ENCODE measurements at places on chromosomes 4 and X. TPM values are rescaled to one million over a fixed set of nuclear protein-coding genes. Genes with fewer than 3 reads are reported as not detected.
A peak's percentile ranks its signal among the peaks of the same experiment; 100 is the strongest.

- peak; percentile 44 for DNase-seq
Measured at GRCh38 chrX:154748712-154749339, 2.1 kb downstream of the GAB3 start.

- no peak for DNase-seq
Measured at GRCh38 chrX:126393284-126393683, 159.3 kb downstream of the DCAF12L1 start.

DNA sequence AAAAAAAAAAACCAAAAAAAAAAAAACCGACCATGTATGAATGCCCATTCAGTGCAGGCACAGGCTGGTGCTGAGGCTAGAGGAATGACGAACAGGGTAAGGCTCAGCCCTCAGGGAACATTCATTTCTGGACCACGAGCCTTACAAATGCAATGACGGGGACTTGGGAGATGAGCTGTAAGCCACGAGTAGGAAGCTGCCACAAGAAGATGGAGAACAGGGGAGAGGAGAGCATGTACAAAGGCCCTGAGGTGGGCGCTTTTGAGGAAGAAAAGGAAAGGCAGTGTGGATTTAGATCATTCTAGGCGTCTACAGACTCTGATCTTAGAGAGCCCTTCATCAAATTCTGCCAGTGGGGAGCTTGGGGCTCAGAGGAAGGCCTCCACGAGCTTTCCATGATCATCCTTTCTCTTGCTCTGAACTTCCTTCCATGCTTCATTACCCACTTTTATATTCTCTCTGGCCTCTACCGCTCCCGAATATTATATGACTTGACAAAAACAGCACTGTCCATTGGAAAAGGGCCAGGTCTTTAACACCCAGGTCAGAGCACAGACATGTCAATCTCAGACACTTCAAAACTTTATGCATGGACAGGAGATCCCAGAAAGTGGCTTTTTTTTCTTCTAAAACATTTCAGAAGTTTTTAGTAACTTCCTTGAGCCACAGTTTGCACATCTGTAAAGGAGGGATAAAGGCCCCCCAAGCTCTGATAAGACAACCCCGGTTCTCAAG lies 3.3 kb upstream of the ZNF518B start:
- no peak for DNase-seq

DNA sequence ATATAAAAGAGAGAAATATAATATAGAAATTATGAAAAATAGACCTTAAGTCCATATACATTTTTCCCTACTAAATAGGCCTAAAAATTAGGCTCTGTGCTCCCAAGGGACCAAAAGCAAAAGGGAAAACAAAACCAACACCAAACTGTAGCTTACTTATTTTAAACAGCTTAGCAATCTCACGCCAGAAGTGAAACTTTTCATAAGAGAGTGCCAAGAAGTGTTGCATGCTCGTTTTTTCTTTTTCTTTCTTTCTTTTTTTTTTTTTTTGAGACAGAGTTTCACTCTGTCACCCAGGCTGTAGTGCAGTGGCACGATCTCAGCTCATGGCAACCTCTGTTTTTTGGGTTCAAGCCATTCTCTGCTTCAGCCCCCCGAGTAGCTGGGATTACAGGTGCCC lies 250.4 kb downstream of the TMA16 start:
- DNase-seq, result no peak

DNA sequence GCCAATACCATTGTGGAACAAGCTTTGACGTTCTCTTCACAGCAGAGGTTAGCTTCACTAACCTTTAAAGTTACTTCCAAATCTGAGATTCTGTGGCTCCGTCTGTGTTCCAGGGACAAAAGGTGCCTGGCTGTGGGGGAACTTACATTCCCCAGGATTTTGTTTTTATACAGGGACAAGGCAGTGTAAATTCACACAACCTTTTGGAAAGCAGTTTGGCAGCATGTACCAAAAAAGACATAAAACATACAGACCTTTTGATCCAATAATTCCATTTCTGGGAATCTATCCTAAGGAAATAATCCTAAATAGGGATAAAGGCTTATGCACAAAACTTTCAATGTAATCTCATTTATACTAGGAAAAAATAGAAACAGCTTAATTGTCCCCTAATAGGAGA lies 8.9 kb upstream of the C1QTNF7 start:
- DNase-seq, result no peak

Gene TEX13B
- not detected for polyA plus RNA-seq
